ENCODE measurements at places on chromosomes 16 and 17. TPM values are rescaled to one million over a fixed set of nuclear protein-coding genes. Genes with fewer than 3 reads are reported as not detected.

DNA sequence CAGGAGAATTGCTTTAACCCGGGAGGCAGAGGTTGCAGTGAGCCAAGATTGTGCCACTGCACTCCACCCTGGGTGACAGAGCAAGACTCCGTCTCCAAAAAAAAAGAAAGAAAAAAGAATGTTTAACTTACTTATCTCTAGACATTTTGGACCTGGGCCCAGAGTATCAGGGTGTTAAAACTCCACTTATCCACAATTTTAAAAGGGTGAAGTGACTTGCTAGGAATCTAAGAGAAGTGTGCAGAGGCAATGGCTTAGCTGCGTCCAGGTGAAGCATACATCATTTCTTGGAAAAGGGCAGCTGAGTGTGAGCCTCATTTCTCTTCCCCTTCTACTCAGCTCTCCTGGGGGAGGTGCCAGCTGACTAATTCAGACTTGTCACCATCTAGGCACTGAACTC lies 25.1 kb downstream of the ALDH3A2 start:
- no peak for DNase-seq

DNA sequence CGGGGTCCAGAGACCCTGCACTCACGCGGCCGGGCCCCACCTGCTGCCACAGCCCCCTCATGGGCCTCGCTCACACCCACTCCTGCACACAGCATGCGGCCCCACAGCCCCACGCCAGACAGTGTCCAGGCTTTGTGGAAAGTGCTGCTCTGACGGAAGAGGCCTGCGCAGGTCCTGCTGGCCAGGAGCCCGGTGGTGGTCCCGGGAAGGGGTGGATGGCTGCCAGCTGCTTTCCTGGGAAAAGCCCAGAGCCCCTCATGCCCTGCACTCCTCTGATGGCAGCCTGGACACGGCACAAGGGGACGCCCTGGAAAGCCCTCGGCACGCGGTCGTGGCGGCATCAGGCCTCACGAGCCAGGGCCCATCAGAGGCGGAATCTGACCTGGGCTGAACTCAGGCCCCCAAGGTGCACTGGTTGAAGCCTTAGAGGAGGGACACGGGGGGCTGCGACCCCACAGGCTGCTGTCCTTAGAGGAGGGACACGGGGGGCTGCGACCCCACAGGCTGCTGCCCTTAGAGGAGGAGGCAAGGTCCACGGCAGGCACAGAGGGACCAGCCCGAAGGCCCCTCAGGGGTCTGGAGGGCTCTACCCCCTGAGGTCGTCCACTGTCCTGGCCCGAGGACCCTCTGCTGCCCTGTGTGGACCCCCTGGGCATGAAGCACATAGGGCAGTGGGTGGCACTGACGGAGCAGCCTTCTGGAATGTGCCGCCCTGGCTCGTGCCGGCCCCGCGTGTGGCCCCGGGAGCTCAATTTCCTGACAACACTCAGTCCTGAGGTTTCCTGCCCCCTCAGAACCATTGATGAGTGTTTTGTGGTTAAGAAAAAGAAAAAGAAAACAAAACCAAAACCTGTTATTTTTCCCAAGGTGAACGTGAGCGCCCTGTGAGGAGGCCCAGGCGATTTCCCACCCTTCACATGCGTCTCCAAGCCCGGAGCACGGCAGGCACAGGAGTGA lies 22.1 kb downstream of the SOX8 start:
- peak; percentile 52 for DNase-seq

GRCh38 chr17:16013943-16014407 lies 14.4 kb downstream of the TTC19 start:
- DNase-seq = peak; percentile 72

DNA sequence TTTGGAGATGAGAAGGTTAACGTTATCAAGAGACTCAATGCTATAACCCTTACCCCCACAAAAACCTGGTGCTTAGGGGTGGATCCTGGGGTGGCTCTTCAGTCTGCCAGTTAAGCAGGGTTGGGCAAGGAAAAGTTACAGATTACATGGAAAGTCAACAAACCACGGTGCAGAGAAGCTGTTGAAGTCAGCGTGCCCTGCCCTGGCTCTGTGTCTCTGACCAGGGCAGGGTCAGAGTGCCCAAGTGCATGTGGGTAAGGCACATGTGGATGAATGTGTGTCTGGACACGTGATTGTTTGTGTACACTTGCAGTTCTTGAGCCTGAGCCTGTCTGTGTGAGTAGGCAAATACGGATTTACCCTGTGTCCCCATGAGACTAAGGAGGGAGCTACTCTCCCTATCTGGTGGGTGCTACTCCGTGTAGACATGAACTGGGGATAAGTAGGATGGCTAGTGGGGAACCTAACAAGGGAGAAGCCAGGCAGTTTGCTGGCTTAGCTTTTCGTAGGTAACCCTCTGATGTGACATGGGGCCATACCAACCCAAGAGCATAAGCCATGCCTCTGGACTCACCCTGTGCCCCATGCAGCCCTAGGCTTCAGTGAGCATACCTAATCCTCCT lies 5.5 kb downstream of the IGFBP4 start:
- DNase-seq = no peak

DNA sequence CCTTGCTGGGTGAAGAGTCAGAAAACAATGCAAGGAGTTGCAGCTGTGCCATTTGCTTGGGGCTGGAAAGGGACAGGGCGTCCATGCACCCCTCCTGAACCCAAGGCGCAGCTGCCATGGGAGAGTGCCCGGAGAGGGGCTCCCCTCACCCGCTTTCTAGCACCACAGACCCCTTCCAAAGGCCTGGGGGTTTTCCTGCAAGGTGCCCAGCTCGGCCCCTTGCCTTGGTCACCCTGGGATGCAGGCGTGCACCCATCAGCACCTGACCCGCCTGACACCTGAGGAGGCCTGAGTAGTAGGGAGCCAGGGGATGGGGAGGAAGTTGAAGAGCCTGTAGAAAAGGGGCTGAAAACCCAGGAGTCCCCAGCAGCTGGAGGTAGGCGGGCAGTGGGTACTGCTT lies 30.3 kb downstream of the TMEM186 start:
- DNase-seq = no peak

DNA sequence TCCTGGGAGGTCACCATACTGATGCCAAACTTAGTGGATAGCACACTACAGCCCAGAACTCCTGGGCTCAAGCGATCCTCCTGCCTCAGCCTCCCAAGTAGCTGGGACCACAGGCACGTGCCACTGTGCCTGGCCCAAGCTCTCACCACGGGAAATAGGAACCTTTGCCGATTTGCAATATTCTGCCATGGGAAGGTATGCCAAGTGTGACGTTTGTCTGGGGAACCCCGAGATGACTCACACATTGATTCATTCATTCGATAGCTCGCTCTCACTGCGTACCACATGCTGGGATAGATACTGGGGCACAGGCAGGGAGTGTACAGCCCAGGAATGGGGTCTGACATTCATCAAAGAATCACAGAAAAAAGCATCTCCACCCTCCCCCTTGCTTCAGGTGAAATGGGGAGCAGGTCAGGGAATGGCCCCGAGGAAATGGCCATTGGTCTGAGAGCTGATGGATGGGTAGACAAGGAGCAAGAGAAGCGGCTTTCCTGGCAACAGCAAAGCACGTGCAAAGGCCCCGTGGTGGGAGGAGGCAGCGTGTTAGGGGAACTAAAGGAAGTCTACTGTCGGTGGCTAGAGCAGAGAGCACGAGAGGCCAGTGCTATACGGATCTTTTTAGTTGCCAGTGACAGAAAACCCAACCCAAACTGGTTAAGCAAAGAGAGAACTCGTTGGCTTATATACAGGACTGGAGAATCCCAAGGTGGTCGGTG lies 44.1 kb downstream of the DNAH17 start:
- DNase-seq = peak; percentile 88

DNA sequence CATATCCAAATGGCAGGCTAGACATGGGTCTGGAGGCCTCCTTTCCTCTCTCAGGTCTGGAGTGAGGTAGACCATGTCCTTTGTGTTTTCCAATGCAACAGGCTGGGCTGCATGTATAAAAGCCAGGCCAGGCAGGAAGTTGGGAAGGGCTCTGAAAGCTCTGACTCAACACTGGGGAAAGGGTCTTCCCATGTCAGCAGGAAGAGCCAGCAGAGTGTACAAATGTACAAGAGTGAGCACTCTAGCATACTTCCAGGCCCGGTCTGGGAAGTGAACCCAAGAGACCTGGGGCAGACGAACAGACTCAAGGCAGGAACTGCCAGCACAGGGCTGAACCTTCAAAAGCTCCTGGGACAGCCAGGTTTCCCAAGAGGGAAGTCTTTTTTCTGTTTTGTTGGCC lies 7.0 kb downstream of the ATPAF2 start:
- peak; percentile 24 for DNase-seq

DNA sequence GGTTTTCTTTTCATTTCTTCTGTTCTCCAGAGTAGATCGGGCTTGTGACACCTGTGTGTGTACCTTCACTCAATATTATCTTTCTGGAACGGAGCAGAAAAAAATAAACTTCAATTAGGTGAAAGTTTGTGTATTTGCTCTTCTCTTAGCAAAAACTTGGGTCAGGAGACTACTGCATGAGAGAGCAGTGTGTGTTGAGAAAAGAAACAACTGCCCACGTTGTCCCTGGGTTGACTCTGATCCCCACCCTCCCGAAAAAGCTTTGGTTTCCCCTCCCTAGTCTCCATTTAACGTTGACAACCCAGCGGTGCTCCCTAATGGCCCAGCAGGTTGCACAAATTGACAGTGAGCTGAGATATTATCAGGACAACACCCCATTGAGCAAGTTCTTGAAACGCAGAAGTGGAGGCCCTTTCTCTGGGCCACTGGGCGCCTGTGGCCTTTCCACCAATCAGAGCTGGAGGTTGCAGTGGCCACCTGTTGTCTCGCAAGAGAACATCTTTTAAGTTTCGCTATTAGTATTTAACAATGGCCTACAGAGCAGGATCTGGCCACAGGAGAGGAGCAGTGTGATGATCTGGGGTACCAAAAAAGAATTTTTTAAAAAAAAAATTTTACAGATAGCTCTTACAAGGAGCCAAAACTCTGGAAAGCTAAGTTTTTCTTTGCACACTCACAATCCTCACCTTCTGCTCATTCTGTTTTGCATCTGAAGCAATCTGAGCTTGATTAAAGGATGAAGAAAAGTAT lies 1.5 kb upstream of the TOX3 start:
- no peak for DNase-seq

DNA sequence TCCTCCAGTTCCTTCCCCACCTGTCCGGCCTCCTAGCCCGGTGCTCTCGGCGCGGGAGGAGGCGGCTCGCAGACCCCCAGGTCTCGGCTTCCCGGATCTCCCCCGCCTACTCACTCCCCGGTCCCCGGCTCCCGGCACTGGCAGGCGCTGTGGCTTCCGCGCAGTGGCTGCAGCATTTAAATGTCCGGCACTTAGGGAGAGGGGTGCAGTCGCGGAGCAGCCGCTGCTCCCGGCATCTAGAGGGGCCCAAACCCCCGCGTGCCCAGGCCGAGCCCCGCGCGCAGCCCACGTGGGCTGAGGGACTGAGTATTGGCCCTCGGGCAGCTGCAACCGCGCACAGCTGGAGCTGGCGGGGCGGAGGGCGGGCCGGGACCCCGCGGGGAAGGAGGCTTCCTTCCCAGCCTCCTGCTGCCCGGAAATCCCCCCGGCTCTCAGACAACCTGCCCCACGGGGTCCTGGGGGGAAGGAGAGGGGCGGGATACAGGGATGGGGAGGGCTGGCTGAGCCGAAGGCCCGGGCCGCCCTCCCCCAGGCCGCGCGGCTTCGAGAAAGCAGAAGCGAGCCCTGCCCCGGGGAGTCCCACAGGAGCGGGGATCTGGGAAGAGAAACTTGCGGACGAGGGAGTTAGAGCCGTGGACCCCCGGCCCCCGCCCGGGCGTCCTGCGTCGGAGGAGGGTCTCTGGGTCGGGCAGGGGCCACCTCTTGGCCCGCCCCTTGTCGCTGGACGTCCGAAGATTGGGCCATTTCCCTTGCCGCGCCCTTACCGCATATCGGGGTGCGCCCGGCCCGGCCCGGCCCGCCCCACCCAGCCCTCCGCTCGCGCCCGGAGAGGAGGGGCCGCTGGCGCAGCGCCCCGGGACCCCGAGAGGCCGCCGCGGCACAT lies at the start of gene MMP25:
Gene MMP25, plus strand, starts transcription at position 804 of the 883 bp plus-strand sequence. CDS start 357 bp downstream, outside the sequence.
- no peak for DNase-seq

GRCh38 chr17:69084911-69085310 lies 24.2 kb upstream of the ABCA9 start:
- no peak for DNase-seq

- DNase-seq = no peak
These were observed 9.2 kb upstream of the MSLN start for GRCh38 chr16:751152-752006.

DNA sequence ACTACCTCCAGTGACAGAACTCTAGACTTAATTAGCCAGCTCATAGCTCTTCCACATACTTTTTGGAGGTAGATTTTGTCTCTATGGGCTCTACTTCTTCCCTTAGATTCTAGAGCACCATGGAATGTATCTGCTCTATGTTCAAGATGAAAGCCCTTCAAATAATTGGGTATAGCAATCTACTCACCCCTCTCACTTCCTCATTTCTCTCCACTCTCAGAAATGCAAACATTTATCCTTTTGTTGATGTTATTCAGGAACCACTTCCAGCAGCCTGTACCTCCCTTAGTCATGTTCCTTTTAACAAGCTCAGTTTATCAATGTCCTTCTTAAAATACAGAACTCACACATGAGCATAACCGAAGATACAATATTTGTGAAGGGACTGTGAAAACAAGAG lies 78.5 kb downstream of the GRIN2A start:
- DNase-seq = no peak

GRCh38 chr17:80097127-80097621 lies 4.2 kb upstream of the GAA start:
- no peak for DNase-seq

DNA sequence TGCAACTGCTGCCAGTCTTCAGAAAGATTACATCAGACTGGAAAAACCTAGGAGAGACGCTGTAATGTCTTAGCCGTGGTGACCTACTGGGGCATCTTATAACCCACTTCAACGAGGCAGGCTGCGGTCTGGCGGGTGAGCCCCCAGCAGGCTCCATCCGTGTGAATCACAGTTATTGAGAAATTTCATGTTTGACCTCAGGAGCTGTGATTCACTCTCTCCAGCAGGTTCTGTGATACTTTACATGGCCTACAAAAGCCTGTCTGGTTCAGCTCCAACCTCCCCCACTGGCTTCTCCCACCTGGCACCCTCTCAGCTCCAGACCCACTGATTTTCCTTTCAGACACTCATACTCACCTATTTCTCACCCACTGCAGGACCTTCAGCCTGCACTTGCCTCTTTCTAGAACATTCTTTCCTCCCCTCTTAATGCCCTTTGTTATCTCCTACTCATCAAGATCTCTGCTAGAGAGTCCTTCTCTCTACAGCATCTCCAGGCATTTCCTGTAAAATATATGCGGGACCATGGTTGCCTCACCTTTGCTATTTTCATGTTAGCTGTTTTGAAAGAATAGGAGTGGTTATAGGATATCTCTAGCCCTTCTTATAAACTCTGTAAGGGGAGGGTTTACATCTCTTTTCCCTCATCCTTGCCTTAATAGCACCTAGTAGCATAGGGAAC lies 227.9 kb downstream of the MAF start:
- DNase-seq = peak; percentile 88

DNA sequence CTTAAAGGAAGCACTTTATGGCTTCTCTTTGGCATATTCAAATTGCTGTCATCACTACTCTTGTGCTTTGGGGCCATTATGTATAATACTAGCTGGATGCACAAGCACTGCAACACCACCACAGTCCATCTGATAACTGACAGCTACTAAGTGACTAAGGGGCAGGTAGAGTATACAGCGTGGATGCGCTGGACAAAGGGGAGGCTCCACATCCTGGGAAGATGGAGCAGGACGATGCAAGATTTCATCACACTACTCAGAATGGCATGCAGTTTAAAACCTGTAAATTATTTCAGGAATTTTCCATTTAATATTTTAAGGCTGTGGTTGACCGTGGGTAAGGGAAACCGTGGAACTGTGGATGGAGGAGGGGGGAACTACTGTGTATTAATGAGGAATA lies 25.0 kb downstream of the MPRIP start:
- no peak for DNase-seq

Gene CACNG3
- total RNA-seq = not detected

Gene SCARF1
- total RNA-seq = 0.20 TPM

Gene OR1F1
- not detected for total RNA-seq

Gene TVP23A
- not detected for total RNA-seq

Gene PMFBP1
- total RNA-seq = 0.68 TPM

Gene CLEC18B
- not detected for total RNA-seq

All from RPMI7951 (cell line).